Activated CD8-positive, alpha-beta memory T cell treated with anti-CD3 and anti-CD28 coated beads for 4 hours (primary cell): ENCODE measurements at places on chromosomes 4 and X.

DNA sequence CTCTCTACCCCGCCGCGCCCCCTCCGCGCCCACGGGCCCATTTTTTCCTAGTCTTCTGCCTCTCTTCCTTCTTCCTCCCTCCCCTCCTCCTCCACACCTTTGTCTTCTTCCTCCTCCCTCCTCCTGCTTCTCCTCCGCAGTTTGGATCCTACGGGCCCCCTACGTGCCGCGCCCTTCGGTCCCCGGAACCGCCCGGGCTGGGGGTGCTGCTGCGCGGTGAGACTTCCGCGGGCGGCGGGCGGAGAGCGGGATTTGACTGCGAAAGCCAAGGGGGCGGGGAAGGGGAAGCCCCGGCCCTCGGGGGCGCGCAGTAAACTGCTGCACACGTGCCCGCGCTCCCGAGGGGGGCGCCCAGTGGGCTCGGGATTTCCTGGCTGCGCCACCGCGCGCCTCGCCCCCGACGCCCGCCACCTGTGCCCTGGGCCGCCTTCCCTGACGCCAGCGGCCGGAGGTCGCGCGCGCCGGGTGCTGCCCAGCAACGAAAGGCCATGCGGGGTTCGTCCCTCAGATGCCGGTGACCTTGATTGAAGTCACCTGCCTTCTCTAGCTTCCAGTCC, 3.3 kb upstream of the NKX3-2 start:
- DNase-seq: no peak

- no peak for DNase-seq
Measured at GRCh38 chrX:110915111-110915510, 119.5 kb upstream of the CHRDL1 start.

DNA sequence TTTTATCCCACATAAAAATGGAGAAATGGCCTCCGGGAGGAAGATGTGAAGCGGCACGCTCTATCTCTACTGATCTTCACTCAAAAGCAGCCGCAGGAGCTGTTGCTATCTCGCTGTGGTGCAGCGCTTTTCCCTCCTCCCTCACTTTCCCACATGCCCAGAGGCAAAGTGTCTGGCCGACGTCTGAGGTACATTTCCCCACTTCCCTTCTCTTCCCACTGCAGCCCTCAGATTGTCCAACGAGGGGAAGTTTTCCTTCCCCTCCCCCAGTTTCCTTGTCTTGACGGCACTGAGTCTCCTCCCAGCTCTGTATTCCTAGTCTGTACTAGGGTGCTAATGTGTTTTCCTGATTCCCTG, 660 bp upstream of the COL25A1 start:
- no peak for DNase-seq

DNA sequence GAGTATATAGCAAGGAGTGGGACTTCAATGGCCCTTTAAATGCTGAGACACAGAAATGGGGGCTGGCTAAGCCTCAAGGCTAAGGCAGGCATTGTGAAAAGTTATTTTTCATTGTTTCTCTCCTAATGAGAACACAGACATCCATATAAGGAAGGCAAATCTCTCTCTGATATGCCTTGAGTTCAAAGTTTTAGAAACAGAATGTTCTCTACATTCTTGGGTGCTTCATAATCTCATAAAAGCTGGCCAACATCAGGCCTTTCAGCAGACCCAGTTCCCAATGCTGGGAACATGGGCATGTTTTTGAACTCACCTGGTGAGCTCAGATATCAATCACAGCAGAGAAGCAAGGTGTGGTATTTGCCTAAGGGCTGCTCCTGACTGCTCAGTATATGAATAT, 19.4 kb upstream of the RAB40A start:
- DNase-seq: no peak

DNA sequence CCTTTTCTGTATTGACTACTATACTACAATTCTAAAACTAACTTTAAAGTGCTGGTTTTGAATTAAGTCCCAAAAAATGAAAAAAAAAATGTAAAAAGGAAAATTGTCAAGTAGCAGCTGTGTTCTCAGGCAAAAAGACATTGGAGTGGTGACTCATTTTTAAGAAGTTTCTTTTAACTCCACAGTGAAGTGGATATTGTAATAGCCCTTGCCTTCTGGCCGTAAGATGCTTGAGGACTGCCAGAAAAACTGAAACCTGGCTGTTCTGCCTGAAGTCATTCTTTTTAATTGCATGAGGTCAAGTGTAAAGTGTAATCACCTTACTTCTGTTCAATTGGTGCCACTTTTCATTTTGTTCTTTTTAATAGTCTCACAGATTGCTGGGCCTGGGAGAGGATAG, 28.9 kb downstream of the SPANXD start:
- no peak for DNase-seq

GRCh38 chr4:178427663-178428062, 985.4 kb upstream of the AGA start:
- DNase-seq: no peak

DNA sequence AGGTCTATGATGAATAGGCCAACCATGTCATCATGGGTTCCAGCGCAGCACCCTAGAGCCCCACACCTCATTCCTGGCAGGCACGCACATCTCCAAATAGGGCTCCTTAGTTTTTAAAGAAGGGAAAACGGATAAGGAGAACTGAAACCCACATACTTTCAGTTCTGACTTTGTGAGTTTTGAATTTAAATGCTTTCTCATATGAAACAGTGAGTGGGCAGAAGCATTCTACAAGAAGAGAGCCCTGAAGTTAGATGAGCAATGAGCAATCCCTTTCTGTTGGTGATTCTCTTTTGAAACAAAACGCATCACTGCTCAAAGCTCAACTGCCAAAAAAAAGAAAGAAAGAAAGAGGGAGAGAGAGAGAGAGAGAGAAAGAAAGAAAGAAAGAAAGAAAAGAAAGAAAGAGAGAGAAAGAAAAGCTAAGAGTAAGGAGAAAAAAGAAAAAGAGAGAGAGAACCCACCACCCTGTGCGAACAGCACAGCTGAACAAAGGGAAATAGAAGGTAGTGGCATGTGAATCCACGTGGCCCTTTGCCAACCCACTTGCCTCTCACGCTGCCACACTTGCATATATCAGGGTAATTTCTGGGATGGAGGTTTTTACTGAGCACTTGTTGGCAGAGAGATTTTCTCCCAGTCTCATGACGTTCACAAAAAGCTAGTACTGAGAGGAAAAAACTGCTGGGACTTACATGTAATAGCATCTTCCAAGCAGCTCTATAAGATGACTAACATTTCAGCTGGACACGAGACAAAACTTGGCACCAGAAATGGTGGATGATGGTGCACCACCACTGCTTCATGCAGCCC, 31.0 kb downstream of the TMSB4X start:
- no peak for DNase-seq

- DNase-seq: no peak
Measured at GRCh38 chrX:152155766-152156310, 17.5 kb upstream of the MAGEA10 start.

GRCh38 chr4:39369301-39369700, 3.1 kb upstream of the RFC1 start:
- no peak for DNase-seq

DNA sequence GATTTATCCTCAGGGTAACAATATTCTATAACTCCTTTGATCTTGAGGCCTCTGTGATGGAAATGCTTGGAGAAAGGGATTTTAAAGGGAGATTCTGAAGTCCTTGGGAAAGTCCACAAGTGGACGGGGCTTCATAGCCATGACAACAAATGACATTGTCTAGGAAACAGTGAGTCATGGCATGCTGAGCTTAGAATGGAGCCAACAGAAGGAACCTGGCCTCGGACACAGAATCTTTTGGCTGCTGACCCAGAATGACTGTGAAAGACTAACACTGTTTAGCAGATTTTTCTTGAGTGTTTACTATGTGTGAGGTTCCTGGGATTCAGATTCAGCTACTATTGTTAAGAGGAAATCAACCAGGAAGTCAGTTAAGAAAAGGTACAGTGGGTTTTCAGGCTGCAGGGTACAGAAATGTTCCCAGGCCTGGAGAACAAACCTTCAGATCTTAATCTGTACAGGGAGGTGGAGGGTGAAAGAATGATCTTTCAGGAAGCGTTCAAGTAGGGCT, 18.1 kb upstream of the CXCL2 start:
- DNase-seq: no peak

DNA sequence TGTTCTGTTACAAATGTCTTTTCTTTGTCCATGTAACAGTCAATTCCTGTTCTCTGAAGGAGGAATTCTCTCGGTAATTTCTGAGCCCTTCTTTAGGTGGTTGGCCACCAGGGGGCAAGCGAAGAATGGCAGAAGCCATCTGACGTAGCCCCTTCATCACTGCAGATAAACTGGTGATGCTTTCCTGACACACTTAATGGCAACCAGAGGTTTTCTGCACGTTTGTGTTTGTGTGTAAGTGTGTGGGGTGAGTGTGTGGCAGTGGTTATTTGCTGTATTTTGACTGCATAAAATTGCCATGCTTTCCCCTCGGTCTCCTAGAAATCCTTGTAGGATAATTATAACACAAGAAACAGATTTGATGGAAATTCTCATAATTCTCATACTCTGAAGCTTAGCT, 64.8 kb upstream of the STOX2 start:
- DNase-seq: peak; percentile 24

GRCh38 chr4:1463088-1463926, 57.1 kb upstream of the NKX1-1 start:
- DNase-seq: no peak

DNA sequence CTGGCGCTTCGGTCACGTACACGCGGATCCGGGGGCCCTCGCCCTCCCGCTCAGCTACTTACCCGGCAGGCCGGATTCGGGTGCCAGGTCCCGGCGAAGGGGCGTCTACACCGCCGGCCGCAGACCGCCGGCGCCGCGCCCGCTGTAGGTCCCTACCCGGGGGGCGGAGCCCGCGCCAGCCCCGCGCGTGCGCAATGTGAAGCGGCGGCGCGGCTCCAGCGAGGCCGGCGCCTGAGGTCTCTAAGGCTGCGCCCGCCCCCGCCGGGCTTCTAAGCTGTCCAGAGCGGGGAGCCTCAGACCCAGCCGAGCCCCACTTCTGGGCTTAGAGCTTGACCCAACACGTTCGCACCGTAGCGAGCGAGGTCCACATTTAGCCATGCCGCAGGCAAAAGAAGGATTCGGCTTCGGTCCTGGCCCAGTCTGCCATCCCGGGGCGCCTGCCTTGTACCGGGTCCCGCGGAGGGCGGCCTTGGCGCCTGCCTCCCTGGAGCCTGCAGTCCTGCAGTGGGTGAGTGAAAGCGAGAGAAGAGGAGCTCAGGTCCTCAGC, at the start of gene ZNF518B:
Gene ZNF518B, minus strand, starts transcription at position 172 of the 547 bp plus-strand sequence. CDS start 11,098 bp downstream, outside the sequence.
- peak; percentile 54 for DNase-seq
